ENCODE measurements at places on chromosomes 13 and 19.
A peak's percentile ranks its signal among the peaks of the same experiment; 100 is the strongest.

DNA sequence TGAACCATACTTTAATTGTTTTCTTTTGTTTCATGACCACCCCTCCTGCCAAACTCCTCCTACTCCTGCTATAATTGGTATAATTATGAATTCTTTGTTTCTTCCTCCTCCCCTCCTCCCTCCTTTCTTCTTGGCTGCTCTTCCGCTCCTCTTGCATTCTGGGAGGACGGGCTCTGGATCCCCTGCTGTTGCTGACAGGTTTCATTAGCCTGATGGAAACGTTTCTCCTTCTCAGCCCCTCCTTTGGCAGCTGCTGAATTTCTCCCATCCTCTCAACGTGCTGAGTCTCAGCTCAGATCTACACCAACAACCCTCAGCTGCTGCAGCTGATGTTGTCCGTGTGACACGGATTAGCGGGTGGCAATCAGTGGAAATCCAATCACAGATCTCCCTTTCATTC is 97.1 kb upstream of the UBAC2 start:
- no peaks in the 10 kb centered on the region for H3K36me3 ChIP-seq
- no peak for DNase-seq
- no peaks in the 10 kb centered on the region for H3K4me1 ChIP-seq

DNA sequence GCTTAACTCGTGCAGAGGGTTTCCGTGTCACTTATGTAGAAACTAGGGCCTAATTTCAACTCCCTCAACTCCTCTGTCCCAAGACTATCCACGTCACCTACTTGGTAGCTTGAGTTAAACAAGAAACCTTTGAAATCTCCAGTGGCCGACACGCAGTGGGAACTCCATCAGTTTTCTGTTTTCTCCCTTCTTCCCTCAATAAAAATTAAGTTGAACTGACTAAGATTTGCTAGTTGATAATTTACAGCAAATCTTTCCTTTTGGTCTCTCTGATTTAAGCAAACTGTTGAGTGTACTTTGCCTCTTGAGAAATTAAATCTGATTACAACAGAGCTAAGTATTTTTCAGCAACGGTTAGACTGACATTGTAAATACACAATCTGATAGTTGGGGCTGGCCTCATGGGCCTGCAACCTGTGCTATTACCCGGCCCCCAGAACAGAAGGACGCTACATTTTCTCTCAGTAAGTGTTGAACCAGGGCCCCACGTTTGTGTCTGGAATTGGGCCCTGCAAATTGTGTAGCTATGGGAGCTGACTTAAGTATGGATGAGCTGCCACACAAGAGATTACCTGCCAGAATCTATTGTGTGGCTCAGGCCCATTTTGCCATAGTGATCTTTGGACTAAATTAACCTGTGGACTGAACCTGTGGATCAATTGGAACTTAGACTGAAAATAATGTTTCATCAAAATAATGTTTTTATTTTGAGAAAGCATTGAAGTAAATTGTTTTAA is 708 bp upstream of the ESD start:
- peak overlapping the region; percentile 87 for H3K4me3 ChIP-seq
- H3K36me3 ChIP-seq, result peaks cover 17% of the 10 kb centered on the region
- DNase-seq, result no peak
- H3K27me3 ChIP-seq, result no peaks in the 10 kb centered on the region
- peaks cover 43% of the 10 kb centered on the region for H3K4me1 ChIP-seq

DNA sequence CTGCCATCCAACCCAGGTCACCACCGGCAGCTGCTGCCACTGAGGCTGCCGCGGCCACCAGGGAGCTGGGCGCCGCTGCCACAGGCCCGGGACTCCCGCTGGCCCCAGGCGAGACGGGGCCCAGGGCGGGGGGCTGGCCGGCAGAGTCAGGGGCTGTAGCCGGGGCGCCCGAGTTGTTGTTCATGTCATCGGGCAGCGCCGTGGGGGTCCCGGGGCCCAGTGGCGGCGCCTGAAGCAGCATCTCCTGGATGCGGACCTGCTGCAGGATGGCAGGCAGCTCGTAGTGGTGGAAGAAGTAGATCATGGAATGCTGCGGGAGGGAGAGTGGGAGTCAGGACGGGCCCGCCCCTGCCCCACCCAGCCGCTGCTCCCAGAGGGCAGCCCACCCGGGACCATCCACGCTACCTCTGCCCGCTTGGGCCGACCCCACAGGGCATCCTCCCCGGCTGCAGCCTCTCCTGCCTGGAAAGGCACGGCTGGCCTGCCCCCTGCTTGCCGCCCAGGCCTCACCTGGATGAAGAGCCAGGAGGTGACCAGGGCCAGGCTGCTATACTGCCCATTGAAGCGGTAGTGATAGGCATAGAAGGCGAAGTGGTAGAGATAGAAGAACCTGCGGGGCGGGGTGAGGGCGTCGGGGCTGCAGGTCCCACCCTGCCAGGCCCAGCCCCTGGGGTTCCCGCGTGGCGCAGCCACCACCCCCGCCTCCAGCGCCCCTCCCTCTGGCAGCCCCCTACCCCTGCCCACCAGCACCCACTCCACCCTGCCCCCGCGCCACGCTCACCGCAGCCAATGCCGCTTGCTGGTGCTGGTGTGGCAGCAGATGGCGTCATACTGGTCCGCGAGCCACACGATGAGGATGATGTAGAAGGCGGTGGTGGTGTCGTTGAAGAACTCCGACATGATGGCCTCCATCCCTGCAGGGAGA is 10.1 kb downstream of the TMEM259 start:
- peaks cover 7% of the 10 kb centered on the region for H3K4me1 ChIP-seq
- H3K27me3 ChIP-seq, result no peaks in the 10 kb centered on the region
- H3K4me3 ChIP-seq, result no peak overlapping the region
- H3K36me3 ChIP-seq, result peaks cover 19% of the 10 kb centered on the region
- no peak for DNase-seq
- H3K27ac ChIP-seq, result no peak overlapping the region

DNA sequence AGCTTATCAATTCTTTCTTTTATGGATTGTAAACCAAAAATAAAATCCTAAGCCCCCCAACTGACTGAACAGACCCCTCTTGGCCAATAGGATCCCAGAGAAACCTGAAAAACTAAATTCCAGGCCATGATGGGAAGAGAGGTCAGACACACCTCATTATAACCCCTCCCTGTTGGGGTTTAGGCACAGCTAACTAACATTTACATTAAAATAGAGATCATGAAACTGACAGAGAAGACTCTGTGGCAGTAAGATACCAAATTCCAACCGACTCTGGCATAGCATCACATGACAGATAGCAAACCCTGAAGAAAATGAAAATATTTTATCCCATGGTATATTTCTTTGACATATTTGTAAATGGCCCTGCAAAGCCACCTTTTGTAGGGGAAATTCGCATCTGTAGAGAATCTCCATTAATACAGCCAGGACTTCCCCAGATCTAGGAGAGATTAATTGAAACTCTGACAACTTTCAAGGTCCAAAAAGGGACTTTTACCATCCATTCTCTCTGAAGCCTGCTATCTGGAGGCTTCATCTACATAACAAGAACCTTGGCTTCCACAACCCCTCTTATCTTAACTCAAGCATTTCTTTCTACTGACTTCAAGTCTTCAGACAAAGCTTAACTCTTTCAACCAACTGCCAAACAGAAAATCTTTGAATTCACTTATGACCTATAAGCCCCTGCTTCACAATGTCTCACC is 27.1 kb upstream of the GAS6 start:
- peaks cover 51% of the 10 kb centered on the region for H3K27me3 ChIP-seq
- no peaks in the 10 kb centered on the region for H3K36me3 ChIP-seq
- no peak overlapping the region for H3K4me3 ChIP-seq
- no peak for DNase-seq
- H3K27ac ChIP-seq, result no peak overlapping the region

Data from activated CD4-positive, alpha-beta memory T cell treated with anti-CD3 and anti-CD28 coated beads, Interleukin-2, amount 10 ng/mL, durations not matched to agents 7 days and 5 days (primary cell).